ENCODE measurements at places on chromosomes 7 and 10.

DNA sequence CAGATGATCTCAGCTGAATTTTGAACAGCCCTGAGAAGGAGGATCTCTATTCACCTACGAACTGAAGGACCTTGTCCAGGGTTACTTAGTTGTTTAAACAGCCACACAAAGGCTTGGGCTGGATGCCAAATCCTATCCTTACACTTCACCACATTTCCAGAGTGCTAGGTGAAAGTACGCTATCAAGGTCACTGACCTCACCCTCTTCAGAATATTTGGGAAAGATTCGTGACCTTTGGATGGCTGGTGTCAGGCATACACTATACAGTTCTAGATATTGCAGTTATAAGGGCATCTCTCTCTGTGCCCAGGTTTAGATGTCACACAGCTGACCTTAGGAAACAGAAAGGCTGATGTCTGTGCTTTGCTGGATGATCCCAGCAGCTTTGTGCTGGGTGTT, 61.2 kb upstream of the ABLIM1 start:
- no peak for DNase-seq

DNA sequence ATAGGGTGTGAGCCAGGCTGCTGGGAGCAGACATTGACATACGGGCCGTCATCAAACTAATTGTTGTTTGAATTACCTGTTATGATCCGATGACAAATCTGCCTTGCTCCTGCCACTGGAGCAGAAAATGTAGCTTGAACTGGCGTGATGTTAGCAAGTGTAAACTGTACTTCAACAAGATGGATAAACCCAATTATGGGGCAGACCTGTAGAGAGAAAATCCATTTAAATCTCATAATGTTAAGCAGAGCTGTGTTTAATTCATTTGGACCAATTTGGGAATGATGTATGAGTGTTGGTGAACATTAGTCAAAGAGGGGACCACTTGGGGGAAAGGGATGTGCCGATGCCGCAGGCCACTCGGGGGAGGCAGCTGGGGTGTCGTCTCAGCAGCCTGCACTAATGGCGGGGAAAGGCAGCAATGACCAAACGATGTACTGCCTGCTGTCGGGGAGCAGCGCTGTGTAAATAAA, 27.4 kb downstream of the TCF7L2 start:
- DNase-seq = no peak

GRCh38 chr10:7230036-7230435, 180.8 kb downstream of the SFMBT2 start:
- no peak for DNase-seq

DNA sequence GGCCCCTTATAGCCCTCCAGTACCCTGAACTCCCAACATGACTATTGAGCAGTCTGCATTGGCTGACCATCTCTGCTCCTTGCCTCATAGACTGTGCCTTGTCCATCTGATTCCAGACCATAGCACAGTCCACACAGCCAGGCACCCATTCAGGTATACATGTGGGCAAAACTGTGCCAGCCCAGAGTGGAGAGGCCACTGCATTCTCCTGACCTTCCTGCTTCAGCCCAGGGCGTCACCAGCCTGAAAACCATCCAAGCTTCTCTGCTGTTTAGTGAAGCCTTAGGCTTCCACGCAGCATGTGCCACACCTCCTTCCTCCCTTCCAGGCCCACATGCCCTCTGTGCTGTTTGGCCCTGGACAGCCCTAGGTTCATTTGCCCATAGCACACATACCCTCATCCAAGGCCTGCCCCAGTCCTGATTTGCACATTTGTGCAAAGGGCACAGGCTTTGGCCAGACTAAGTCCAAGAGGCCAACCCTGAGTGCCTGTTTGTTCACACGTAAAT, 10.5 kb downstream of the DDX56 start:
- DNase-seq = no peak

DNA sequence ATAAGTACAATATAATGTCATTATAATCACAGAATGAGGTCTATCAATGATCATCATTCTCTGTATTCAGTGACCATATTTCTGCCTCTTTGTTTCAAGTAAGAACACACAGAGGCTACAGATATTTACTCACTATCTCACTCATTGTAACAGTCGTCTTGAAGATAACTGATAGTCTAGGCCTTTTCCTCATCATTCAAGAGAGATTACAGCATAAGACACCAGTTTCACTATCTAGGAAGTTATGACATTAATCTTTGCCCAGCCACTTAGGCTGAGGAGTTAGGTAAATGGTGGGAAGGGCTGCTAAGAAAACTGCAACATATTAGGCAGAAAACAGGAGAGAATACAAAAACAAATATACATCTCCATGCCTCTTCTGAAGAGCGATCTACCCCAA, 125.3 kb downstream of the CHCHD3 start:
- no peak for DNase-seq

GRCh38 chr7:22005151-22005550, 59.5 kb upstream of the CDCA7L start:
- no peak for DNase-seq

DNA sequence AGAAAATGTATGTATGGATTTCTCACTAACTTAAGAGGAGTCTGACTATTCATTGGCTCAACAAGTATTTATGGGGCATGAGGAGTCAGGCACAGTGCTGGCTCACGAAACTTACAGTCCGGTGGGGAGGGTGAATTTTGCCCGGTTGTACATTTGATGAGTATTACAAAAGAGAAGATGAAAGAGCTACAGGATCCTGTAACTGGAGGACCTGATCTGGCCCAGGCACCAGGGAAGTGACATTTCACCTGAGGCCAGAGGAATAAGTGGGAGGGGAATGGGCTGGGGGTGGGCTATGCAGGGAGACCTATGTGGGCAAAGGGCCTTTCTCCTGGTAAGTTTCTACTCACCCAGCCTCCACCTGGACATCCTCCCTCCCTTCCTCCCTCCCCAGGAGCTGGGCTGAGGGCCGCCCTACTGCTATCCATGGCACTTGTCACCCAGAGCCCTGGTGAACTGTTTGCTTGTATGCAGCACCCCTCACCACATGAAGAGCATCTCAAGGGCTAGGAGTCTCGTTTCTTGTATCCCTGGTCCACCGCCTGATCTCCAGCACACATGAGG, 101.1 kb upstream of the ZNF438 start:
- DNase-seq = no peak

DNA sequence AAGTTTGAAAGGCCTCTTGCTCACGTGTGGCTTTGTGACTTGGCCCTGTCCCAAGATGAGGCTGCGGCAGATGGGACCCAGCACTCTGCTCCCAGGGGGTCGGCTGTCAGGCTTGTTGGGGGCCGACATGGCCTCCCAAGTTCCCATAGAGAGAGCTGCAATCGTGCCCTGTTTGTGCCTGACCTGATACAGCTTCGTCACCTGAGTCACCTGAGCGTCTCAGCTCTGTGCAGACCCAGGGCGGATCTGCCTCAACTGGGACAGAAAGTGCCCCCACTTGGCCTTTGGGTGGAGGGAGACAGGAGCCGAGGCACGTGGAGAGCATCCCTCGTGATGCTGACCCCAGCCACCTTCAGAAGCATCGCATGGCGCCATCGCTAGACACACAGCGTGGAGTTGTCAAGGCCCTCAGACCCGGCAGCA, 21.7 kb downstream of the PAPOLB start:
- no peak for DNase-seq

DNA sequence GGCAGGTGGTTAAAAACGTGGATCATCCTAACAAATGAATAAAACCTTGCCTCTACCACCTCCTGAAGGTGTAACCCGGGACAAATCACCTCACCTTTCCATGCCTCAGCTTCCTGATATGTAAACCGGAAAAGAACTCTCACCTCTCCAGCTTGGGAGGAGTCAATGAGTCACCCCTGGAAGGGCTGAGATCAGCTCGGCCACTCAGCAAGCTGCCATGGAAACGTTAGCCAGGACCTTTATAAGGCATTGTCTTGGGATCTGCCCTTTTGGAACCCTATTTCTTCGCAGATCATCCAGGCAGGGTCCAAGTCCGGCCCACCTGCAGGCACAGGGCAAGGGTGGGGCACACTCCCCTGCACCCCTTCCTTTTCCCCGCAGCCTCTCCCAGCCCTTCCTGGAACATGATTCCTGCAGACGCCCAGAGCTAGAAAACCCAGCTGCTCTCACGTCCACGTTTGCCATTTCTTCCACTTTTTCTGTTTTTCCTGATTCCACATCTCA, 81.6 kb upstream of the PFKP start:
- DNase-seq = no peak

DNA sequence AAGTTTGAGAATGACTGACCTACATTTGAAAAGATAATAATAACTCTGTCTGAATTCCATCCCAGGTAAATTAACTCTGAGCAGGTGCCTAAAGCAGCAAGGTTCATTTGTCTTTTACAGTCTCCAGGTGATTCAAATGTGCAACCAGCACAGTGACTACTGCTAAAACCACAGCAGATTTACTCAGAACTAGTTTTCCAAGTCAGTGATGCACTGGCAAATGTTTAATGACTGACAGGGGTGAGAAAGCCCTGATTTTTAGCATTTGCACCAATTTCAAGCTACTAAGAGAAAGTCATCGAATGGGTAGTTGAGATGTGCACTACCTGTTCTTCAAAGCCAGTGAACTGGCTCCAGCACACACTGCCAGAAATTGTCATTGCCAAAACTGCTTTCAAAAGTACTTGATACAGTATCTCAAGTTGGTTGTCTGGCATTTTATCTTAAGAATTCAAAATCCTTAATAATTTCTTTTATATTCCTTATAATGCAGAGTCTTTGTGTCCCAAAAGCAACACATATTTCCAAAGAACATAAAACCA, 60.3 kb downstream of the ATOH7 start:
- no peak for DNase-seq

DNA sequence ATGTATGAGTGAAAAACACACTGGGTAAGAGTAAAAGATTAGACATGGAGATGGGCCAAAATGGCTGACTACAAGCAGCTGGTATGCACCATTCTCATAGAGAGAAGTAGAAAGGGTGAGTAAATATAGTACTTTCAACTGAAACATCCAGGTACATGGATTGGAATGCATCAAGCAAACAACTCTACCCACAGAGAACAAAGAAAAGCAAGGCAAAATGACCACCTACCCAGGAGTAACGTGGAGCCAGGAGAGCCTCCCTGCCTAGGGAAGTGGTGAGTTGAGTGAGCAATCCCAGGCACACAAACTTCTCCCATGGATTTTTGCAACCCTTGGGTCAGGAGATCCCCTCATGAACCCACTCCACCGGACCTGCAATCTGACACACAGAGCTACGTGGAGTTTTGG, 212.8 kb downstream of the PTN start:
- peak; percentile 51 for DNase-seq

DNA sequence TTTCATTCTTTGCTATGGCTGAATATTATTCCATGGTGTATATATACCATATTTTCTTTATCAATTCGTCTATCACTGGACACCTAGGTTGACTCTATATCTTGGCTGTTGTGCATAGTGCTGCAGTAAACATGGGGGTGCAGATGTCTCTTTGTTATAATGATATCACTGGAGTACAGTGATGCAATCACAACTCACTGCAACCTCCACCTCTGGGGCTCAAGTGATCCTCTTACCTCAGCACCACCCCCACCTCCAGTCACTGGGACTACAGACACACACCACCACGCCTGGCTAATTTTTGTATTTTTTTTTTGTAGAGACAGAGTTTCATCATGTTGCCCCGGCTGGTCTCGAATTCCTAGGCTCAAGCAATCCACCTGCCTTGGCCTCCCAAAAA, 15.6 kb downstream of the KLHL7 start:
- no peak for DNase-seq

DNA sequence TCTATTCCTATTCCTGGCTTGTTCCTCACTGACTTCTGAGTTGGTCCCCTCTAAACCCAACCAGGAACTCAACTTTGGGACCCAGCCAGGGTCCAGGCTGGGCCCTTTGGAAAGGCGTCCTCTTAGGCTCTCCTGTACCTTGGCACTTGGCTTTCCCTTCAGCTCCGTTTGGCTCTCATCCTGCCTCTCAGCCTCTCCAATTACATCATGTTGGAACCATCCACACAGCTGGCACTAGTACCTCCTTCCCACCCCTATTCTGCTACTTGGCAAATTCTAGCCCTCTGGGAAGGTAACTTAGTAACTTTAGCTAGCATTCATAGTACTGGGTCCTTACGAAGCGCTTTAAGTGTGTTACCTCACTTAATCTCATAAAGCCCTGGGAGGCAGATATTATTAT, 205.3 kb upstream of the HABP2 start:
- DNase-seq = no peak

- peak; percentile 26 for DNase-seq
Observed at GRCh38 chr10:29239569-29240472, 49.0 kb upstream of the LYZL1 start.

- no peak for DNase-seq
Observed at GRCh38 chr10:102714621-102715455, at the start of gene SFXN2. TSS of gene SFXN2 (plus strand) at chr10:102714636. CDS start at chr10:102726637, 12,001 bp downstream.

DNA sequence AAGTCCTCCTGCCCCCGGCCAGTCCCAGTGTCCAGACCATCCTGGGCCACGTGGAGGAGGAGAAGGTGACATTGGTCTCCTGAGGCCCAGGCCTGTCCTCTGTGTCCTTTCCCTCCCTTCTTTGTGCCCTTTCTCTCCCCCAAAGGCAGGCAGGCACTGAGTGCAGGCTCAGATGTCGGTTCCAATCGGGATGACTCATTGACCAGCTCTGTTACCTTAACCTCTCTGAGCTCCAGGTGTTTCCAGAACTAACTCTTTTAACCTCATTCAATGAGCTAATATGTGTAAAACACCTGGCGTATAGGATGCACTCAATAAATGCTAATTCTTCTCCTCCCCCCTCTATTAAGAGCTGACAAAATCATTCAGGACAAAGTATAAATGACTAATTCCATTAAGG, 25.7 kb downstream of the MACROH2A2 start:
- DNase-seq = no peak

GRCh38 chr7:2876031-2876731, 32.1 kb upstream of the GNA12 start:
- peak; percentile 76 for DNase-seq
